Esophagus squamous epithelium (tissue), 5 donors: ENCODE measurements at places on chromosomes 3 and 15.

GRCh38 chr3:117248153-117248552 is 538.6 kb downstream of the TUSC7 start:
- DNase-seq = no peak

GRCh38 chr15:101204739-101205535 is 46.9 kb downstream of the CHSY1 start:
- DNase-seq = no peak

DNA sequence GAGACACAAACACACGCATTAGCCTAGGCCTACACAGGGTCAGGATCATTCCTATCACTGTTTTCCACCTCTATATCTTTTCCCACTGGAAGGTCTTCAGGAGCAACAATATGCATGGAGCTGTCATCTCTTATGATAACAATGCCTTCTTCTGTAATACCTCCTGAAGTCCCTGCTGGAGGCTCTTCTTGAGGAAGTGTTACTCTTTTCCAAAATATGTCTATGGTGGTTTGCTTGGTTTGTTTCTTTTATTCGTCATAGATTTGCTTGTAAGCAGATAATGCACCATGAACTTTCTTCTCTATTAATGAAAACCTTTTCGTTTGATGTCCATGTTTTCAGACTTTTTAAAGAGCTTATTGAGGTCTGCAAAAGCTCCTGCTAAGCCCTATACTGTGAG is 109.3 kb downstream of the GMPS start:
- DNase-seq = no peak

DNA sequence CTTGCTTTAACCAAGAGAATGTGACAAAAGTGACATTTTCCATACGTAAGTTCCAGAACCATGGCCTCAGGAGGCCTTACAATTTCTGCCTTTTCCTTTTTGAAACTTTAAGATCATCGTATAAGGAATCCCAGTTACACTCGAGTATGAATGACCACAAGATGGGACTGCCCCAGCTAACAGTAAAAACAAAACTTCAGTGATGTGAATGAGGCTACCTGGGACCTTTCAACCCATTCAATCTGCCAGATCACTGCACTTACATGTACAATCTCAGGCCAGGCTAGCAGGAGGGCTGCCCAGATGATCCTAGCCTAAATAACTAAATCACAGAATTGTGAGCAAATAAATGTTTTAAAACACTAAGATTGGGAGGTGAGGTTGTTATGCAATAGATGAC is 328.8 kb downstream of the CNTN6 start:
- no peak for DNase-seq

GRCh38 chr3:112776000-112776399 is 70.7 kb downstream of the CD200R1L start:
- DNase-seq = no peak

- DNase-seq = no peak
These were observed 58.3 kb downstream of the NSUN3 start for GRCh38 chr3:94121161-94121560.

- DNase-seq = no peak
These were observed 197.1 kb downstream of the UACA start for GRCh38 chr15:70566047-70566835.

DNA sequence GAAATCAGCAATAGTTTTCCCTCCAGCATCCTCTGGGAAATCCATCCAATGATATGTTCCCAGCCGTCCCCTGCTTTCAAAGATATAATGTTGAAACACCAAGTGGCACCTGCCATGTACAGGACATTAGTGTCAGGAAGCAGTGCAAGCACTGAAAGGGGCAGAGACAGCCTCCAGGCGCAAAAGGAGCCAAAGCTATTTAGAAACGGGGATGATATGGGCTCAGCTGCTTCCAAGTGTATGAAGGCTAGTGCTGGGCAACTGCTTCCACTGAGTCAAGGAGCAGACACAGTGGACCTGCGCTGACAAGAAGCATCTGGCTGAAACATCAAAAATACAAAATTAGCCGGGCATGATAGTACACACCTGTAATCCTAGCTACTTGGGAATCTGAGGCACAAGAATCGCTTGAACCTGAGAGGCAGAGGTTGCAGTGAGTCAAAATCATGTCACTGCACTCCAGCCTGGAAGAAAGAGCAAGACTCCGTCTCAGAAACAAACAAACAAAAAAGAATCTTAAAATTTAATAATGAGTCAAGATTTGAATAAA is 119.7 kb downstream of the AQP9 start:
- DNase-seq = no peak

DNA sequence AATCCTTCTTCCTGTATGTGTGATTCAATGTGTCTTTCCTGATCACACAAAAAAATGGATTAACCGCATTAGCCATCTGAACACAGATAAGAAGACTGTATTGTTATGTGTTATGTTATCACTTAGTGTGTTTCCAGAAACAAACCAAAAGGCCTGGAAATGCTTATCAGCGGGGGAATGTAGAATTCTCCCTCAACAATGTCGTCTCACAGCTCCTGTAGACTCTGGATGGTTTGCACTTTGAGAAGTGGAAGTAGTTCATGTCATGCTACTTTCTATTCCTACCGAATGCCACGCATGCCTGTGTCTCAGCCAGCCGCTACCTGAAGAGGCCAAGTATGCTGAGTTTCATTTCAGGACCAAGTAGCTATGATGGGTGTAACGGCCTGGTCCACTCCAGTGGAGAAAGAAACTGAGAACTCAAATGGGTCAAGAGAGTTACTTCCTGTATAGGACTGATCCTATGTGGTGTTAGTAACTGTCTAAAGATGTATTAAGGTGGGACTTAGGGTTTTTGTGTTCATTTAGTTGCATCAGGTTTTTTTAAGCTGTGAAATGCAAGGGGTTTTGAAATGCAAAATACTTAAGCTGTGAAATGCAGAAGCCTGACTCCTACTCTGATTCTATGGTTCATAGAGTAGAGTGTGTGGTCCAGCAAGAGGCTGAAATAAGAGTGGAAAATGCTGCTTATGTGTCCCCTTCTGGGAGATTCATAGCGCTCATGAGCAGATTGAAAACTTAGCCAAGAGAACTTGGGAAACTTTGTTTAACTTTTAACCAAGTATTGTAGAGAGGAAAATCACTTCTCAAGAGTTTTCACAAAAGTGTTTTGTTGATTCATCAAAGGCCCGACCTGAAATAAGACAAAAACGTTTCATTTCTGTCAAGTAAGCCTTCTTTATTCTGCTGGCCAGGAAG is 118.5 kb upstream of the LMOD3 start:
- no peak for DNase-seq

DNA sequence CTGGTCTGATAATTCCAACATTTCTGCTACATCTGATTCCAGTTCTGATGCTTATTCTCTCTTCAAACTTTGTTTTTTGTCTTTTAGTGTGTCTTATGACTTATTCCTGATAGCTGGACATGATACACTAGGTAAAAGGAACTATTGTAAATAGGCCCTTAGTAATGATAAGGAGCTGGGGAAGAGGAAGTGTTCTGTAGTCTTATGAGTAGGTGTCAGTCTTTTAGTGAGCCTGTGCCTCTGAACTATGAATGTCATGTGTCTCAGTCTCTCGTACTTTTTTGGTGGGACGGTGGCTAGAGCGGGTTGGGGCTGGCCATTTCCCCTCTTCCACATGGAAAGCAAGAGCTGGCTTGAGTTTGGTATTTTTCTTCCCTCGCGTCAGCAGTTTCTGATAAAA is 41.2 kb downstream of the PCCB start:
- DNase-seq = no peak

DNA sequence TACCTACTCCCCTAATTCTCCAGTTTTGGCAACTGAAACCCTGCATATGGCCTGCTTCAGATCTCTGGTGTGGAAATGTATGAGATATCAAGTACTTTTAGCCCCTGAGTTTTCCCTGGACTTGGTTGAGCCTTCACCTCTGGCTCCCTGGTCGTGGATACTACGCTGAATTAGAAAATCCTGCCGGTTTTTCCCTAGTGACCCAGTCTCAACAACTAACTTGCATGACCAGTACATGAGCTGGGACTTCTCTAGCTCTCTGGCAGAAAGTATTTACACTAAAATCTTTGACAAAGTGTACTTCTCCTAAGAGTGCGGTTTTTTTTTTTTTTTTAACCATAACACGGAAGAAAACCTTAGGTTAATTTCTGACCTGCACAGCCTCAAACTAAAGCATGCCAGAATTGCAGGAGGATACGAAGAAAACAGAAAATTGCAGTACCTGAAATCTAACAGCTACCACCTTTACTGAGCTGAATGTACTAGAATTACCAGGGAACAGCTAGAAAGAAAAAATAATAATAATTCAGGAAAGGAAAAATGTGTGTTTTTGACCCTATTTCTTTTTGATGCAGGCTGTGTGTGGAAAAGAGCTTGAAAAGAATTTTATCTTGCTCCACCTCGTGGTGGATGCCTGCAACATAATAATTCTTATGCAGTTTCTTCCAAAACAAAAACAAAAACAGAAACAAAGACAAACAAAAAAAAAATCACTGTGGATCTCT is 165.6 kb downstream of the GMNC start:
- DNase-seq = no peak

GRCh38 chr3:120498556-120499346 is 48.0 kb upstream of the FSTL1 start:
- no peak for DNase-seq

GRCh38 chr3:114770874-114771273 is 376.2 kb downstream of the ZBTB20 start:
- DNase-seq = no peak

GRCh38 chr3:146256851-146257486 is 6.1 kb upstream of the PLSCR4 start:
- DNase-seq = no peak

GRCh38 chr3:171812811-171813210 is 2.5 kb upstream of the PLD1 start:
- no peak for DNase-seq

- no peak for DNase-seq
These were observed 8.3 kb downstream of the IL5RA start for GRCh38 chr3:3101660-3102458.

DNA sequence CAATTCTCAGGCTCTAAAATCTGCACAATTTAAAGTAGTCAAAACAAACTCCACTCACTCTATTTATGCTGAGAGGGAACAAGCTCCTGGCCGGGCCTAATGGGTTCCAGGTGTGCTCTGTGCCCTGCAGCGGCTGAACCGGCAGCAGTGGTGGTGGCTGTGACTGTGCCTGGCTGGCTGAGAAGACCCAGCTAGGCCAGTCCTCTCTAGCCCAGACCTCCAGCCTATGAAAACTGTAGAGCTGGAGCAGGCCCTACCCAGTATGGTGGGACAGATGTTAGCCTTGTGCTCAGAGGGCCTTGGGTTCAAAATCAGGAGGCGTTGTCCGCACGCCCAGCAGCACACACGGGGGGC is 37.0 kb downstream of the EPHB3 start:
- no peak for DNase-seq

DNA sequence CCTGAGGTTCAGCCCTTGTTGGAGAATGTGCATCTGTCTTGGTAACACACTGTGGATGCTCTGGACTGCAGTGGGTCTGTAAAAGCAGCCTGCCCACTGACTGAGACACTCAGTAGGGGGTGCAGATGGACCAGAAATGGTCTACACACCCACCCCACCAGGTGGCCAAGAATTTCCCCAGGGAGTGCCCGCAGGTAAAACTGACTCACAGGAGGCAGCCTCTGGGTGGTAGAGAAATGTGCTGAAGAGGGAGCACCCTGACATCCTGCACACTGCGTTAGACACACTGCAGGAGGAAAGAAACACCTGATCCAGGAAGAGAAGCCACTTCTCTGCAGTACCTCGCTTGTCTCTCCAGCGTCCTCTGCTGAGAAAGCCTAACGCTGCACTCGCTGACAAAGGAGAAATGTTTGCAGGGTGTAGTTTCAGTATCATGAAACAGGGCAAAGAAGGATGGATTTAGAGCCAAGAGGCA is 109.5 kb upstream of the ABHD17C start:
- no peak for DNase-seq

GRCh38 chr3:50574444-50574831 is 5.1 kb downstream of the HEMK1 start:
- no peak for DNase-seq

DNA sequence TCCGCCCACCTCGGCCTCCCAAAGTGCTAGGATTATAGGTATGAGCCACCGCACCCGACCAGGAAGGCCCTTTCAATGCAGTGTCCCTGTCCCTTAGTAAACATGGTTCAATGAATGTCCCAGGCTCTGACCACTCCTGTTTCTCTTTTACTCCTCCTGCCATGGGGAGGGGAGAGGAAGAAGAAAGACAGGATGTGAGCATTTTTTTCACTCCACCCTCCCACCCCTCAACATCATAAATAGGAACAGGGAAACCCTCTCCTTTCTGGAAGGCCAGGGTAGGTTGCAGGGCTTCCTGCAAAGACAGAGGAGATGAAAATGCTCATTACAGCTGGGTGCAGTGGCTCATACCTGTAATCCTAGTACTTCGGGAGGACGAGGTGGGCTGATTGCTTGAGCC is 7.5 kb upstream of the TATDN2 start:
- no peak for DNase-seq

DNA sequence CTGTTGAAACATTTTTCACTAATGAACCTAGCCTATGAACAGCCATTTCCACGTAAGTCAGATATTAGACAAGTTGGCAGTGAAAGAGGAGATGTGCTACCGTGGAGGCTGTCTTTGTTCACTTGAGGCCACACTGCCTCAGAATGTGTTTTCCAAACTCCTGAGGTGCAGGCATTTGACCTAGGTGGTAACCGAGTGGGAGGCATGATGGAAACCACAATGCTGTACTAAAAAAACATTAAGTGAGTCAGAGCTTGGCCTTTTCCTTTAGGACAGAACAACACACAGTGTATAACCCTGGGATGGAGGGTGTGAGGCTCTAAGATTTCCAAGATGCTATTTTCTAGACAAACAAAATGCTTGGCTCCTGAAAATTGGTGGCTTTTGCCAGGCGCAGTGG is 406.3 kb downstream of the SOX2 start:
- no peak for DNase-seq

- DNase-seq = no peak
These were observed 61.2 kb upstream of the NEO1 start for GRCh38 chr15:72991026-72991425.

GRCh38 chr3:12486916-12487315 is 2.6 kb downstream of the TSEN2 start:
- DNase-seq = no peak

DNA sequence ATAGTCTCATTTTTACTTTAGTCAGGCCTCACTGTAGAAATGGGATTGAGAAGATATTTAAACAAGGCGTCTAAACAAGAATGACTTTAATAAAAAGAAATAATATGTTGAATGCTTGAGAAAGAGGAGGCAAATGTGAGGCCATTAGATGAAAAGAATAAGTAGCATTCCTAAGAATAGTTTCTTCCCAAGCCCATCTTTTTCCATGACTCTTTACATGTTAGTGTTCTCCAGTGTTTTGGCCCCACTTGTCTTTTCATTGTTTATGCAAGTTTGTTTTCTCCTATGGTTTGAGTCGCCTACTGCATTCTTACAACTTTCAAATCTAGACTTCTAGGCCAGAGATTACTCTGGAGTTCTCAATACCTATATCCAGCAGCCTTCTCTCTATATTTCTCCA is 39.0 kb downstream of the TSC22D2 start:
- no peak for DNase-seq

GRCh38 chr3:54125300-54125699 is 2.9 kb downstream of the CACNA2D3 start:
- no peak for DNase-seq
